ENCODE measurements at places on chromosomes 5 and 9.

DNA sequence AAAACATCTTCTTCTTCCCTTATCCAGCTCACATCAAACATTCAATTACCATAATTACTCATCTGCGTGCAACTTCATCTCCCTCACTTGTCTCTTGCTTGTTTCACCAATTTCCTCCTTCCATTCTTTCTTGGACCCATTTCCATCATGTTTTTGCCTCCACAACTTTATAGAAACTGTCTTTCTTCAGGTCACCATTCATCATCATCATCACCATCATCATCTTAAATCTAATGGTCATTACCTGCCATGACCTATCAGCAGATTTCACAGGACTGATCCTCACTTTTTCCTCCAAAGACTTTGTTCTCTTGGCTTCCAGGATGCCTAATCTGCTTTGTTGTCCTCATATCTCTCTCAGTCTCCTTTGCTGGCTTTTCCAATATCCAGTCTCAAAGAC is 495.6 kb downstream of the DNAH5 start:
- DNase-seq = no peak

DNA sequence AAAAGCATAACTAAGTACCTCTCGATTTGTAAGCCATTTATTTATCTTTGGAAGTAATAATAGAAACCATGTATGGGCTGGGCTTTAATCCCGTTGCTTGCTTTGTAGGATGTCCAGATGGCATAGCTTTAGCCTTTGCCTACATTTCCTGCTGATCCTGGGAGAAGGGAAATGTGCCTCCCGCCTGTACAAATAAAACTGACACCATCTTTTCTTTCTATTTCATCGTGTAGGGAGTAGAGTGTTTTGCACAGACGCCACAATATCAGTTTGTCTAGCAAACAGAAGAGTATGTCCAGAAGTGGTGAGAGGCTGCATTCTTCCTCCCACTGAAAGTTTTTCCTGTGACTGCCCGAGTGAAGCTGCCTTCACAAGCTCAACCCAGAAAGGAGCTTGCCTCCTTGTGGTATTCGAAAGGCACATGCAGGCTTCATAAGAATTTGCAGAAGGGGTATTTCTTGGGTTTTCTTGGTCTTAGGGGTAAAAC is 24.7 kb upstream of the TJP2 start:
- no peak for DNase-seq

GRCh38 chr5:79875230-79875629 is 115.8 kb downstream of the MTX3 start:
- DNase-seq = no peak

DNA sequence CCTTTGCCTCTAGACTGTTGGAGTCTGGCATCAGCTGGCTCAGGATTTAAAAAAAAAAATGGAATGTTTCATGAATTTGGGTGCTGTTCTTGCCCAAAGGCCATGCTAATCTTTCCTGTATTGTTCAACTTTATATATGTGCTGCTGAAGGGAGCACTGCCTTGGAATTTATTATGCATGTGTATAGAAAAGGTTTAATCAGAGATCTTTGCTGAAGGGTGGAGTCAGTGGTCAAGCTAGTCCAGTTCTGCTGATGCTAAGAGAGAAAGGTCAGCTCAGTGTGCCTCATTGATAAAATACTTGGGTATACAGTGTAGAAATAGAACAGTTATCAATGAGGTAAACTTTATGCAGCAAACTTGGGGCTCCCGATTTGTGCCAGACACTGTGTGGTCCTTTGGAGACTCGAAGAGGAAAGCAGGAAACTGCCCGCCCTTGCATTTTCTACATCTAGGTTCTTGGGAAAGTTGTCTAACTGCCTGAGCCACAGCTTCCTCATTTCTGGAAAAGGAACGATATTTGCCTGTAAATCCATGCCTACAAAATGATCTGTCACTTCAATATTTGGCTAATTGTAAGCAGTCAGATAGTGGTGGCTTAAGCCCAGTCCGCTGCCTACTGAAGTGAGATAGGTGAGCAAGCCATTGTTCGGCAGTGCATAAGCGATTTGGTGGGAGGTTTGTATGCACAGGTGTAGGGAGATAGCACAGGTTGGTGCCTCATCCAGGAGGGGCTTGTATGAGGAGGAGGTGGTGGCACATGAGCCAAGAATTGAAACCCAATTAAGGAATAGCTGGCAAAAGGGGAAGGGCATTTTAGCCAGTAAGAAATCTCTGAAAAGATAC is 29.2 kb upstream of the GTF2H2C start:
- DNase-seq = no peak

DNA sequence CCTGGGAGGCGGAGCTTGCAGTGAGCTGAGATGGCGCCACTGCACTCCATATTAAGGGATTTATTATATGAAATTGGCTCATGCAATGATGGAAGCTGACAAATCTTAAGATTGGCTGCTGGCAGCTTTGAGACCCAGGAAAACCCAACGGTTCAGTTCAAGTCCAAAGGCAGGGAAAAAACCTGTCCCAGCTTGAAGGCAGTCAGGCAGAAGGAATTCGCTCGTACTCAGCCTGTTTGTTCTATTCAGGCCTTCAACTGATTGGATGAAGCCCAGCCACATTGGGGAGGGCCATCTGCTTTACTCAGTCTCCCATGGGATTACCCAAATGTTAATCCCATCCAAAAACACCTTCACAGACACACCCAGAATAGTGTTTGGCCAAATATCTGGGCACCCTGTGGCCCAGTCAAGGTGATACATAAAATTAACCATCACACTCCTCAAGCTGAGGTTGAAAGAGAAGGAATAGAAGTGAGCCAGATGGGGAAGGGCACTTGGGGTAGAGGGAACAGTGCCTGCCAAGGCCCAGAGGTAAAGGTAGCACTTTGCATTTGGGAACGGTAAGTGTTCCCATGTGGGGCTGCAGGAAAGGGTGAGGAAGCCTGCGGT is 8.5 kb upstream of the ORM1 start:
- no peak for DNase-seq

Data from activated CD4-positive, alpha-beta T cell treated with anti-CD3 and anti-CD28 coated beads, Interleukin-2, amount 10 ng/mL, durations not matched to agents 24 days and 14 days (primary cell).